Body of pancreas (tissue), 4 donors: ENCODE measurements at places on chromosomes 12 and 14. TPM values are rescaled to one million over a fixed set of nuclear protein-coding genes. Genes with fewer than 3 reads are reported as not detected.
A peak's percentile ranks its signal among the peaks of the same experiment; 100 is the strongest.

MDGA2 gene
- not detected for total RNA-seq

BCL7A gene
- total RNA-seq: 25.2 TPM

LPAR5 gene
- total RNA-seq: 3.6 TPM

GARIN6 gene
- total RNA-seq: not detected

DIO3 gene
- 1.3 TPM for total RNA-seq

PRKD1 gene
- 14.8 TPM for total RNA-seq

CCDC197 gene
- total RNA-seq: not detected

RNF212B gene
- not detected for total RNA-seq

TAS2R8 gene
- not detected for total RNA-seq

SCNN1A gene
- 62.5 TPM for total RNA-seq

PPFIA2 gene
- total RNA-seq: 0.52 TPM

DNA sequence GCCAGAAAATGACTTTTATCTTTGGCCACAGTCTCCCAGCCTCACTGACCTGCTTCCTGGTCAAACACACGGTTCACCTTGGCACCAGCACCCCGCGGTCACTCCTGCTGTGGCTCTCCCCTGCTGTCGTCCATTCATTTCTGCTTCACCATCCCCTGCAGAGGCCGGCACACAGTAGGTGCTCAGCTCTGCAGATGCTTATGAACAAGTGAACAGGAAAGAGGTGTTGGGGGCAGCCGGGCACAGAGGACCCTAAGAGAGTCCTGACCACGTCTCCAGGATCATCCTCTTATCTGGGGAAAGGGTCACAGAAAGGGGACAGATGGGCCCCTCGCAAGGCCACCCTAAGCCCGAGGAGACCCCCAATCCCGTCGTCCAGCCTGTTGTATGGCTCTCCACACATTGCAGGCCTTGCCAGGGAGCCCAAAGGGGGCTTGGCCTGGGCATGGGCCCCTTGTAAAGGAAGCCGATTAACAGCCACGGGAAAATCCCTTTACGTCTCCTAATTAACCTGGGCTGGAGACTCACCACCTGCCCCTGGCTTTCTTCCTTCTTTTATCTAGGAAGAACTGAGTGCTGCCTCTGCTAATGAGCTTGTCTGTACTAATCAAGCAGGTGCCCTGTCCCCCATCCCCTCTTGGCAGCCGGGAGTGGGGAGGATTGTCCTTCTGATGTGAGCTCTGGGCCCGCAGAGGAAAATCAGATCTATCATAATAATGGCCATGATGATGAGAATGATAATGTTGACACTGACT is 119.2 kb downstream of the AACS start:
- DNase-seq: no peak

DNA sequence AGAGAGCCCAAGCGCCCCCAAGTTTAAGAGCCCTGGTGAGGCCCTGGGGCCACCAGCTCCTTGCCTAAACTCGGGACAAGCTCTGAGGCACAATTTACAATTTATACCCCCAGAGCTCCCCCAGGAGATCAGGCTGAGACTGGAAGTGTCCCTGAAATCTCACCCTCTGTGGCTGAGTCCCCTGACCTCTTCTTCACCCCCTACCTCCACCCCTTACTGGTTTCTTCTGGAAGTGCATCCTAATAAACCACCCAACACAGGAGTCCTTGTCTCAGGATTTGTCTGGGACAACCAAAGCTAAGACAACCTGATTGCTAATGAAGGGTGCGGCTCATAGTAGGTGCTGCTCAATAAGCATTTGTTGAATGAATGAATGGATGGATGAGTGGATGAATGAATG is 206.4 kb downstream of the BCL11B start:
- DNase-seq: no peak

GRCh38 chr12:48601013-48601756 is 31.3 kb upstream of the LALBA start:
- no peak for DNase-seq

DNA sequence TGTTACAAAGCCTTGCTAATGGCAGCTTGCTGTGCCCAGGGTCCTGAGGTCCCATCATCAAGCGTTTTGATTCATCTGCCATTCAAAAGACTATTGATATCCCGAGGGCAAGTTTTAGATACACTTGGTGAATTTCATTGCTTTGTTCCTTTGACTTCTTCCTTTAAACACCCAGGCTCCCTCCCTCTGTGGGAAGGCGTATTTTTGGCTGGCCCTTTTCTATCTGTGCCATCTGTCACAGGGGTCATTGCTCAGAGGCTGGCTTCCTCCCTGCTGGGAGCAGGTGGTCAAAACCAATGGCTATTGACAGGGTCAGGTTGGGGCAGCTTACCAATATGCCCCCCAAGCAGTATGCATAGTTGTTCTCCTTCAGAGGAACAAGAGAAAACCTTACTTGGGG is 40.0 kb downstream of the SCN8A start:
- no peak for DNase-seq

GRCh38 chr12:115129727-115130126 is 445.8 kb upstream of the TBX3 start:
- no peak for DNase-seq

GRCh38 chr14:75562489-75562888 is 15.9 kb upstream of the FLVCR2 start:
- DNase-seq: no peak

DNA sequence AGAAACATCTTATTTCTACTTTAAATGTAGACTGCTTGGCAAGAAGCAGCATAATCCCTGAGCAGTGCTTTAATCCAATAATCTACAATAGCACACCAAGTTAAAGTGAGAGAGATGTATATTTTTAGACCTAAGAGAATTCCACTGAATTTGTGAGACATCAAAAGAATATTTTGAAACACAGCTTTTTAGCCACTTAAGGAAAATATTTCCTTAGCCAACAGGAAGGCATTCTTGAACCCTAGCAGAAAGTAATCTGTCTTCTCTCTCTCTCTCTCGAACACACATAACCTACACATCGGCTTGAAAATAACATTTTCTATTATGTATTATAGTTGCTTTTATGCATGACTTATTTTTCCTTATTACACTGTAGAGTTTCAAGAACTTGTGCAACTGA is 34.0 kb downstream of the KITLG start:
- DNase-seq: no peak

- DNase-seq: no peak
Observed at GRCh38 chr12:54159140-54159539, 29.6 kb downstream of the SMUG1 start.

- DNase-seq: no peak
Observed at GRCh38 chr12:116389990-116390389, 112.5 kb upstream of the MED13L start.

DNA sequence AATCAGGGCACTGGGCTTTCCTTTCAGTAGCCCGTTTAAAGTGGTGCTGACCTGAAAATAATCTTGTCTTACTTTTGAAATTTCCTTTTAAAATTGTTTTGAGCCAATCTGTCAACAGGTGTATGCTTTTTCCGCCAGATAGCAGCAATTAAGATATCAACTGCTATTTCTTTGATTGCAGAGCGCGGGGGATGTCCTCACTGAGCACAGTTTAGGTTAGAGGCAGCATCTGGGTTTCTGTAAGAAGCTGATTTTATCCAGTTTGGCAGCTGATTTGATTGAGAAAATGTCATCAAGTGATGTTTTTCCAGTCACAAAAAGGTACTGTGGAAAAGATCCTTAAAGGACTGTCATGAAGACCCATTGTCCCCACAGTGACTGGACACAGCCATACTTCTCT is 371.8 kb downstream of the ADAMTS20 start:
- DNase-seq: no peak

DNA sequence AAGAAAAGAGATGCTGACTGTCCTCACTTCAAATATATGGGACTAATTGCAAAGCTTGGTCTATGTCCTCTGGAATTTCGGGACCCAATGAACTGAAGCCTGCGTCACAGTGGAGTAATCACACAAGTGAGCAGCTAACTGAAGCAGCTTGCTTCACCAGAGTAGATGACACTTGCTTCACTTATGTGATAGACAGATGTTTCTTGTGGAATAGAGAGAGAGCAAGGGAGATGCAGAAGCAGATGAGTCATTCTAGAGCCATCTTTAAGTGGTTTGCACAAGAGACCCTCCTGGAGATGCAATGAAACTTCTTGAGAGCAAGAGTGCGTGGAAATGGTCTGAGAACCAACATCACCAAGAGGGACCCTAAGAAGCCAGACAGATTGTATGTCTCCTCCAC is 1537.1 kb upstream of the FLRT2 start:
- DNase-seq: no peak

GRCh38 chr14:99654235-99654985 is 9.5 kb downstream of the HHIPL1 start:
- DNase-seq: peak; percentile 76

DNA sequence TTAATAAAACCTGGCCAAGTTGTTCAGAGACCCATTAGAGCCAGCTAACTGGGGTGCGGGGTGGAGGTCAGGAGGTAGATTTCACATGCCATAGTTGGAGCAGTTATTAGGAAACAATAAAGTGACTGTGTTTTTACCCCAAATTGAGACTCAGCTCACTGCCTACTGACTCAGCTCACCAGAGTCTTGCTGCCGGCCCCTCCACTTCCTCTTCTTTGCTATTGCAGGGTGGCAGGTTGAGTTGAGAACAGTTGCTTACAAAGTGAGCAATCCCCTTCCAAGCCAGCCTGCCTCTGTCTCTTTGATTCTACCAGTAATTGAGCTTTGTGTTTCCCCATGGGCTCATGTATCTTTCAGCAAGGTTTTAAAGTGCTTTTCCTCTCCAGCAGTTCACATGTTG is 12.9 kb downstream of the ST8SIA1 start:
- DNase-seq: no peak

DNA sequence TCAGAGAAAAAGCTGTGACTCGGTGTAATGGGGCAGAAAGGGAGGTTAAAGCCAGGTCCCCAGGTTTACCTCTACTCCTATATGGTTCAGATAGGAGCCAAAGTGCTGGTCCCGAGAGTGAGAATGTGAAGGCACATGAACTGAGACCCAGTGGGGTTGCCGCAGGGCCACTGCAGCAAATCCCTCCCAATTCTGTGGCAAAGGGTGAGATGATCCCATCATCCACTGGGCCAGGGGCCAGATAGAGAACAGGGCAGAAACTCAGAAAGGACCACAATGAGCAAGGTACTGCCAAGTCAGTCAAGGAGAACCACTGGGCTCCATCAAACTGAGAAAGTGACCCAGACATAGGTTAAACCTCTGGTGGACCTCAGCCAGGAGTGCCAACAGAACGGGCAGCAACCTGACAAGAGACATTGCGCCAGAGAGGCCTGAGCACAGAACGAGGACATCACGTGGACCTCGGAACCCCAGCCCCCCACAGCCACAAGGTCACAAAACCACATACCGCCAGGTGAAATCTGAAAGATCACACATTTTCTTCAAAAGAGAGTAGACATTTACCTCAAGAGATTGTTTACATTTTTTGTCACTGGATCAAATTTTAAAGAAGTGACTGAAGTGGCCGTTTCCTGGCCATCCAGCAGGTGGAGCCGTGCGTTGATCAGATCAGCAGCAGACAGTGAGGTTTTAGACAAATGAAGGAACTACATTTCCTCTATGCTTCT is 20.5 kb upstream of the ITPR2 start:
- peak; percentile 74 for DNase-seq

DNA sequence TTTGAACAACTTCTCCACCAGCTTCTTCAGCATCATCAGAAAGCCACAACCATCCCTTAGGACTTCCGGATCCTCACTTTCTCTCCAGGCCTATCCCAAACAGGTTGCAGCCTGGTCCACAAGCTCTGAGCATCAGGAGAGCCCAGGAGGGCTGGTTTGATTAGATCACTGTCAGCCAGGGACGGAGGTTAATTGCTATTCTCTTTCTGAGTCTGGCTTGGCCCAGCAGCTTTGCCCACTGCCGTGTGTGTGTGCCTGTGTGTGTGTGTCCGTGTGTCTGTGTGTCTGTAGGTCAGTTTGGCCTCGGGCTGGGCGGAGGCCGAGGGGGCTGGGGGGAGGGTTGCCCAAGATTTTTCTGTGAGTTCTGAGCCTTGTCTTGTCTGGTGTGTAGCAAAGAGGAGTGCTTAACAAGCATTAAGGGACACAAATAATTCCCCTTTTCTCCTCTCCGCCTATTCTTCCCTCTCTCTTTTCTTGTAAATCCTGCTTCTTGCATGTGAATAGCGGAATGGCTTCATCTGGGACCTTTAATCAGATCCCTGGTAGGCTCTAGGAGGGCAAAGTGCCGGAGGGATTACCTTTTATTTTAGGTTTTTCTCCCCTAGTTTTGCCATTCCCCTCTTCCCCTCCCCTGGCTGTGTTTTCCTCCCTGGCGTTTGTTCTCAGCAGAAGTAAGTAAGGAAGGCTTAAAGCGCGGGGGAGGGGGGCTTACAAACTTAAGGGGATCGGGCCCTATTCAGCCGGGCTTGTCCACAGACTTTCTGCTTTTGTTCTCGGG is 138.2 kb upstream of the LHX5 start:
- DNase-seq: no peak

GRCh38 chr14:63249092-63249491 is 44.8 kb downstream of the RHOJ start:
- no peak for DNase-seq

DNA sequence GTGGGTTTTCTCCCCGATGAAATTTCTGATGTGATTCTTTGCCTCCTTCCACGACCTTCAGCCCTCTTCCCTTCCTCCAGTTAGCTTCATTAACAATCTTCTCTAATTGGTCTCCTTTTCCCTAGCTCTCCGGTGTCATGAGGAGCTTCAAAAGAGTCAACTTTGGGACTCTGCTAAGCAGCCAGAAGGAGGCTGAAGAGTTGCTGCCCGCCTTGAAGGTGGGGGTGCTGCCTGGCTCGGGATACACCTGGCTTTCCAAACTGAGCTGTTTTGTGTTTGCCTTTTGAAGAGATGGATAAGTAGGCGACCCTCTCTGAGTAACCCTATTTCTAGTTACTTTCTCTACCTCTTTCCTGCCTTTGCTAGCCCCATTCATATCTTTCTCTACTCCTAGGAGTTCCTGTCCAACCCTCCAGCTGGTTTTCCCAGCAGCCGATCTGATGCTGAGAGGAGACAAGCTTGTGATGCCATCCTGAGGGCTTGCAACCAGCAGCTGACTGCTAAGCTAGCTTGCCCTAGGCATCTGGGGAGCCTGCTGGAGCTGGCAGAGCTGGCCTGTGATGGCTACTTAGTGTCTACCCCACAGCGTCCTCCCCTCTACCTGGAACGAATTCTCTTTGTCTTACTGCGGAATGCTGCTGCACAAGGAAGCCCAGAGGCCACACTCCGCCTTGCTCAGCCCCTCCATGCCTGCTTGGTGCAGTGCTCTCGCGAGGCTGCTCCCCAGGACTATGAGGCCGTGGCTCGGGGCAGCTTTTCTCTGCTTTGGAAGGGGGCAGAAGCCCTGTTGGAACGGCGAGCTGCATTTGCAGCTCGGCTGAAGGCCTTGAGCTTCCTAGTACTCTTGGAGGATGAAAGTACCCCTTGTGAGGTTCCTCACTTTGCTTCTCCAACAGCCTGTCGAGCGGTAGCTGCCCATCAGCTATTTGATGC is 797 bp downstream of the ESPL1 start:
- DNase-seq: no peak

GRCh38 chr14:86057018-86057667 is 527.2 kb downstream of the FLRT2 start:
- DNase-seq: peak; percentile 16

- no peak for DNase-seq
Observed at GRCh38 chr12:124871297-124871696, 7.6 kb upstream of the SCARB1 start.

GRCh38 chr14:84442521-84442920 is 1087.4 kb upstream of the FLRT2 start:
- DNase-seq: no peak

- DNase-seq: no peak
Observed at GRCh38 chr12:75459755-75460154, 20.8 kb upstream of the GLIPR1 start.
